Fibroblast of skin of left quadriceps (primary cell): ENCODE measurements at places on chromosomes 16 and 17.

- no peak for DNase-seq
Observed at GRCh38 chr16:74892574-74893461, 92.1 kb downstream of the WDR59 start.

GRCh38 chr17:49580981-49581647, 5.4 kb downstream of the NXPH3 start:
- DNase-seq: no peak

- DNase-seq: no peak
Observed at GRCh38 chr16:21101631-21102420, 48.8 kb downstream of the DNAH3 start.

DNA sequence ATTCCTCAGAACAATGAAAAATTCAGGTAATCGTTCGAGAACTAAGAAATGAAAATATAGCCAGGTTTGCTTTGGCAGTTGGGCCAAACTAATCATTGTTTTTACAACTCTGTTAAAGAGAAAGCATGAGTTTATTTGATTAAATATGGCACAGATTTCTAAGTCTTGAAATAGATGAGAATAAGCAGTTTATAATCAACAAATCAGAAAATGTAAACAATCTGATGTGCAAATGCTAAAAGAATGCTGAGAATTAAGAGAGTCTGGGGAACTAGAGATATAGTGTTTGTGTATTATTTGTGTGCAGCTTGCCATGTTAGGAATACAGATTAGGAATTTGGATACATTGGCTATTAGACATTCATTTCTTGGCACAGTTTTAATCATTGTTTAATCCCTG, 212.5 kb downstream of the TANC2 start:
- peak; percentile 26 for DNase-seq

DNA sequence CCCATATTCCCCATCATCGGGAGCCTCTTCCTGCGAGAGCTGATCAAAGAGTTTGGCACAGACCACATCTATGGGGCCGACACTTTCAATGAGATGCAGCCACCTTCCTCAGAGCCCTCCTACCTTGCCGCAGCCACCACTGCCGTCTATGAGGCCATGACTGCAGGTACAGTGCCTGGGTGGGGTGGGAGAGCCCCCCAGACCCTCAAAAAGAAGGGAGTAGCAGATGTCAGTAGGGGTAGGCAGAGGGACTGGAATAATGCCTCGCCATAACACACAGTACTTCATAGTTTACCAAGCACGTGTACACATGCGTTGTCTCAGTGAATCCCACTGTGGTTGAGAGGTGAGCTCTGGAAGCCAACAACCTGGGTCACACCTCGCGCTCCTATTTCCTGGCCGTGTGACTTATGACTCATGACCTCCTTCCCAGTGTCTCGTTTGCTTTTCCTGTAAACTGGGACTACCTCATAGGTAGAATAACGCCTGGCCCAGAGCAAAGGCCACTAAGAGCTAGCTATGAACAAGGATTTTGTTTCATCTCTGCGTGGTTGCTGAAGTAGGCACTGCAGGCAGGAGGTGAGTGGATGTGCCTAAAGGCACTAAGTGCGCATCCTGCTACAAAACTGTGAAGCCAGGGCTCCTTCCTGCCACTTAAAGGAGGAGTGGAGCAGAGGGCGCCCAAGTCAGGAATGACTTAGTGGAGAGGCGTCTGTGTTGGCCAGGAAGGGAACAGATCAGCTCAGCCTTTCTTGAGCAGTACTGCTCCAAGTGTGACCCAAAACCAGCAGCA, 5.2 kb downstream of the NAGLU start:
- DNase-seq: no peak

DNA sequence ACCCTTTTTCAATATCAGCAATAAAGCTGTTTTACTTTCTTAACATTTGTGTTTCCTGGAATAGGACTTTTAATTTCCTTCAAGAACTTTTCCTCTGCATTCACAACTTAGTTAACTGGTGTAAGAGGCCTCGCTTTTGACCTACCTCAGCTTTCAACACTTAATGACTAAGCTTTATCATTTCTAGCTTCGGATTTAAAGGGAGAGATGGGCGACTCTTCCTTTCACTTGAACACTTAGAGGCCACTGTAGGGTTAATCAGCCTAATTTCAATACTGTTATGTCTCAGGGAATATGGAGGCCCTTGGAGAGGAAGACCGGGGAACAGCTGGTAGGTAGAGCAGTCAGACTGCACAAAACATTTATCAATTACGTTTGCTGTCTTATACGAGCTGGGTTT, 4.7 kb downstream of the SYNRG start:
- no peak for DNase-seq

DNA sequence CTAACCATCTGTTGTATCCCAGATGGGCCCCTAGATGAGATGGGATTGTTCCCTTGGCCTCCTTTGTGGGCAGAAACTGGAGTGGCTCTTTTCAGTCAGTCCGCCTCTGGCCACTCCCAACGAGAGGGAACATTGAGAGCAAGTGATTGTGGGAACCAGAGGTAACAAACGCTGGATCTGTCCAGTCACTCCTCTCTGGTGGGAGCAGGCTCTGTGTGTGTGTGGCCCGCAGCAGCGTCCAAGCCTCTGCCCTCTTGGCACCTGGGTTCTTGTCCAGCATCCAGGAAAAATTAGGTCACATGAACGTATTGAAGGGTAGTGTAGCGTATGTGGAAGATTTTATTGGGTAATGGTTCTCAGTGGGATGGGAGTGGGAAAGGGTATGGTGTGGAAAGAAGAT, 101.9 kb upstream of the COX10 start:
- DNase-seq: no peak

- peak; percentile 54 for DNase-seq
Observed at GRCh38 chr16:10964039-10964890, 19.9 kb downstream of the CLEC16A start.

DNA sequence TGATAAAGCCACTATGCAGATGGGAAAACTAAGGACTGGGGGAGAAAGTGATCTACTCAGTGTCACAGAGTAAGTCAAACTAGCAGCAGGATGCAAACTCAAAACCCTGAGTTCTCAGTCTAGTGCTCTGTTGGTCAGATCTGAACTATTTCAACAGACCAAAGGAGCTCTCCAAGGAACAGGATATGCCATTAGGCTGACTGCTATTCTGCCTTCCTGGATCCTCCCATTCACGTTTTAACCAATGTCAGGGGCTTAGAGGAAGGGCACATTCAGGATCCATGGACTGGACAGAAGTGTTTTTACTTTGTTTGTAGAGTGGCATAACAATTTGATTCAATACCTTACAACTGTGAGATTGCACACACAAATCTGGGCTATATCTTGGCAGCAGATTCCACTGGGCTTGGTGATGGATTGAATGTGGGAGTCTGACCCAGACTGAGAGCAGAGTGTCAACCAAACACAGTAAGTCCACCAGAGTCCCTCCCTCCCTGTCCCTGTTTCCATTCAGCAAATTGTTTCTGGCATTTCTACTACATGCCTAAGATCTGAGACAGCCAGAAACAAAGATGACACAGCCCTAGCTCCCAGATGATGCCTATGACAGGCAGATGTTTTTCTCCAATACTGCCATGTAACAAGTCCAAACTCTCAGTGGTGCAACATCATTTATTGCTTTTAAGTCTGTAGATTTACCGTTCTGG, 337.8 kb upstream of the CDH5 start:
- DNase-seq: peak; percentile 75

- DNase-seq: no peak
Observed at GRCh38 chr16:20937736-20938135, 37.2 kb downstream of the LYRM1 start.

DNA sequence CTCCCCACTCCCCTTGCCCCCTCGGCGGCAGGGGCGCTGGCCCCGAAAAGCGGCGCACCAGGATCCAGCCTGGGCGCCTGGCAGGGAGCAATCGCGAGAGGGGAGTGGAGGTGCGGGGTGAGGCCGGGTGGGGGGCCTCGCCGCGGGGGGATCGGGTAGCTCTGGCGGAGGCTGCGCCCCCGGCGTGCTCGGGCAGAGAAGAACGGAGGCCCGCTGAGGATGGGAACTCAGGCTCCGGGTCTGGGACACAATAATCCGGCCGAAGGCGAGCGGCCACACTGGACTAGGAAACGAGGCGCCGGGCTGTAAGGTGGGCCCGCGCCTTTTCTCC, 721 bp upstream of the PCGF2 start:
- DNase-seq: no peak

GRCh38 chr16:85550953-85551924, 61.9 kb upstream of the GSE1 start:
- DNase-seq: no peak

GRCh38 chr16:67504031-67505021, 21.0 kb upstream of the AGRP start:
- DNase-seq: no peak

GRCh38 chr17:69030169-69030568, 30.6 kb downstream of the ABCA9 start:
- DNase-seq: no peak

GRCh38 chr16:58487566-58488351, 12.2 kb upstream of the NDRG4 start:
- DNase-seq: peak; percentile 25

DNA sequence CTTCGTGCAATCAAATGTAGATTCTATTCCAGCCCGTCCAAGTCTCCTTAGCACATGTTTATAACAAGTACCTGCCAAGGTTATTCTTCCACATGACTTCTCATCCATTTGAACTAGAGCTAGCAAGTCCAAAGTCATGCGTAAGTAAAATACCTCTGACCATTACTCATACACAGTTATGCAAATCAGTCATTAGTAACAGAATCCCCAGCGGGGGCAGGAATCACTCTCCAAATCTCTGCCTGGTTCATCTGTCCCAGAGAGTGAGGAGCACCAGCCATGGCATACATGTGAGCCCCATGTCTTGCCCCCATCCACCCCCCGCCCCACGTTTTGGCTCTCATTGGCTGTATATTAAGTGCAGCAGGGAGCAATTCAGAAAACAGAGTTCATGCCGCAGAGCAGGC, 27.7 kb downstream of the SRL start:
- DNase-seq: peak; percentile 84

DNA sequence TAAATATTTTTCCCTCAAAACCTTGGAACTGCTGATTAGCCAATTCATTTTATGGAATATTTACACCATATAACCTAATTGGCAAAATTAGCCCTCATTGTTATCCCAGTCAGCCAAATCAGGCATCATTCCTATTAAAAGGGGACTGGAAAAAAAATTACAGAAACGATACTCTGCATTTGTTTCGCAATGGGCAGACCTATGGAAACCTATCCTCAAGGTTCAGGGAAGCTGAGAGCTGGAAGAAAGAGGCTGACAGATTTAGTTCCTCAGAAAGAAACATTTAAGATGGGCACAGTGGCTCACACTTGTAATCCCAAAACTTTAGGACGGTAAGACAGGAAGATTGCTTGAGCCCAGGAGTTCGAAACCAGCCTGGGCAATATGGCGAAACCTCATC, 85.6 kb upstream of the RPH3AL start:
- DNase-seq: no peak

- DNase-seq: no peak
Observed at GRCh38 chr17:13576661-13577526, 24.8 kb downstream of the HS3ST3A1 start.

DNA sequence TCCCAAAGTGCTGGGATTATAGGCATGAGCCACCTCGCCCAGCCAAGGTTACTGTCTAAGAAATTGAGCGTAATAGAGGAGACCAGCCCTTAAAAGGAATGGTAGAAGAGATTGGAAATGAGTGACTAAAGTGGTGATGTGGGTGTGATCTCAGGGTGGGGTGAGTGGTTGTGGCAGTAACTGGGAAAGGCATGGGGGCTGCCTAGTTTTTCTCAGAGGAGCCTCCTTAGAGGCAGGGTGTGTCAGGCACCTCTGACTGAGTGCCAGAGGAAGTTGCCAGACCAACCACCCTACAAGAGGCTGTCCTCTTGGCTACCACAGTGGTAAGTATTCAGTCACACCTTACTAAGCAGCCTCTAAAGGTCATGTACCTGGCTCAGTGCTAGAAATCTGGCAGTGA, 8.9 kb downstream of the DUS2 start:
- DNase-seq: no peak

- DNase-seq: no peak
Observed at GRCh38 chr17:22600644-22601298, 908.4 kb downstream of the KCNJ18 start.

GRCh38 chr17:81514489-81514738, 1.8 kb upstream of the ACTG1 start:
- no peak for DNase-seq

GRCh38 chr17:75454193-75454592, 2.2 kb upstream of the TMEM94 start:
- no peak for DNase-seq

DNA sequence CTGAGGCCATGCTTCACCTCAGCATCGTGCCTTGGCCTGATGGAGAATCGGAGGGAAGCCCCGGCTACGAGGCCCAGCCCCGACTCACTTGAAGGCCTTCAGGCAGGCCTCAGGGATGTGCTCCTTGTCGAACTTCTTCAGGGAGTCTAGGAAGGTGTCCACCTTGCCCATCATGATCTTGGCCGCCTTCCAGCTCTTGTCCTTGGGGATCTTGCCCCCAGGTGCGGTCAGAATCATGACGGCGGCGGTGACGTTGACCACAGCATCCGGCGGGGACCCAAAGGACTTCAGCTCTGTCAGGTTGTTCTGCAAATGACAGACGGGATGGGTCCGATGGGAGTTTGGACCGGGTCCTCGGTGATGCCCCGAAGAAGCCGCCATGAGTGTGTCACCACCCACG, 81.2 kb downstream of the PGS1 start:
- DNase-seq: no peak

DNA sequence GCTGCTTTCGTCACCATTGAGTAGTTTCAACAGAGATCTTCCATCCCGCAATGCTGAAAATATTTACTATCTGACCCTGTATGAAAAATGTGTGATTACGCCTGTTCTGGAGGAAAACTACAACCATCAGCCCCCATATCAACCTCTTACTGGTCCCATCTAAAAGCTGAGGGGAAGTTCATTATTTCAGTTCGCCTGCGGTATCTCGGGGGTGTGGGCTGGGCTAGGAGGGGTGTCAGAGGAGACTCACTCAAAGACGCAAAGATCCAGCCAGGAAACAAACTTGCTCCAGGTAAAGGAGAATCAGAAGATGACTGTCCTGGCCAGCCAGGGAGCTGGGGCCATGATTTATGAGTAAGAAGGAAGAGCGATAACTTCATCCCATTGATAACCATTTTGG, 13.7 kb downstream of the CACNG1 start:
- no peak for DNase-seq

DNA sequence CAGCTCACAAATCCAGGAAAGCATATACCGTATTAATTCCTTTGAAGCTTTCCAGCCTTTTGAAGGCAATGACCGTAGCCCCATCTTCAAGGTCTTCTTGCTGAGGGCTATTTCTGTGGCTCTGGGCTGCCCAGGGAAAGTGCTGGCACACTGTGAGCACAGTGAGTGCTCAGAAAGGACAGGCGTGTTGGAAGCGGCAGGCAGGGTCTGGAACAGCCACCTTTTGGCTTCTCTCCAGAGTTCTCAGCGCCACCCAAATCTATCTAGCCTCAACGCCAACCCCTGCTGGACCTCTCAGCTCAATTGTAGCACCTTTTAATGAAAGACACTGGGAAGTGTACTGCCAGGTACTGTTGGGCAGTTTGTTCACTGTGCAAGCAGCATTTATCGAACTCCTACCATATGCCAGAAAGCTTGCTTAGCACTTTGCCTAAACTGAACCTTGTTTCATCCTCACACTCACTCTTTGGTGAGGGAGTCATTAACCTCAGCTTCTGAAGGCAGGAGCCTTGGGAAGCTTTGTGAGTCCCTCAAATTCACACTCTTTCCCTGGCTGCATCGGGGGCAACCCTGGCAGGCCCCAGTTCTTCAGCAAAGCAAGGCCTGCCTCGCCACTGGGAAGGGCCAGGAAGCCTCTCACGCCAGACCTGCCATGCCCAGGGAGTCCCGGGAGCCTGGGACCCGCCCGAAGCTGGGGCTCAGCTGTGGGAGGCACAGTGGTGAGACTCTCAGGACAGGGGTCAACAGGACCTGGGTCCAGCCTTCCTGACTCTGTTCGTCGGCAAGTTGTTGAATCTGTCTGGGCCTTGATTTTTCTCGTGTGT, 13.5 kb upstream of the CIBAR2 start:
- no peak for DNase-seq
